ENCODE measurements at places on chromosomes 16 and 17. TPM values are rescaled to one million over a fixed set of nuclear protein-coding genes. Genes with fewer than 3 reads are reported as not detected.

MT1F gene
- 15.8 TPM for total RNA-seq

KRT33B gene
- total RNA-seq = not detected

CDT1 gene
- total RNA-seq = 19.7 TPM

CDH5 gene
- total RNA-seq = 67.2 TPM

NPIPB9 gene
- total RNA-seq = 2.9 TPM

All from metanephros (tissue), 2 donors.